CD8-positive, alpha-beta memory T cell (primary cell): ENCODE measurements at places on chromosomes 3 and 15.

DNA sequence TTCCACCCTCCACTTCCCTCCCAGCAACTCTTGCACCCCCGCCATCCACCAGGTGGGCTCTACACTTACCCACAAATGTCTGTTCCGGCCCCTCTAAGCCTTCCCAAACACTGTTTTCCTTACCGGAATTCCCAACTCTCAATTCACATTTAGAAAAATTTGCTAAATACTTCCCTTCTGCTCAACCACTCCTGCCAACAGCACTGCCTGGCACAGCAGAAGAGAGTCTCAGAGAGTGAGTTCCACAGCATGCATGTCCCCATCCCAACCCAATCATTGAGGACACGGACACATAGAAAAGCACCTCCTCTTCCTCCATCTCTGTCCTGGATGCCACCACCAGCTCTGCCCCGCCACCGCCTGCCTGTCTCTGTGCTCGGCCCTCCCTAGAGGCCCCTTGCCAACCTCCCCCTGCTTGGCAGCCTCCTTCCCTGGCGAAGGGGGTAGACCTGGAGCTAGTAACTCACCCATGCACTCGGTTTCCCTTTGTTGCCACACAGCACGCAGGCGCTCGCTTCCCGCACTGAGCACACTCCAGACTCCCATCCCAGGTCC is 66.2 kb upstream of the SLC6A1 start:
- DNase-seq, result no peak

- no peak for DNase-seq
Observed at GRCh38 chr3:26252001-26252400, 370.6 kb upstream of the LRRC3B start.

DNA sequence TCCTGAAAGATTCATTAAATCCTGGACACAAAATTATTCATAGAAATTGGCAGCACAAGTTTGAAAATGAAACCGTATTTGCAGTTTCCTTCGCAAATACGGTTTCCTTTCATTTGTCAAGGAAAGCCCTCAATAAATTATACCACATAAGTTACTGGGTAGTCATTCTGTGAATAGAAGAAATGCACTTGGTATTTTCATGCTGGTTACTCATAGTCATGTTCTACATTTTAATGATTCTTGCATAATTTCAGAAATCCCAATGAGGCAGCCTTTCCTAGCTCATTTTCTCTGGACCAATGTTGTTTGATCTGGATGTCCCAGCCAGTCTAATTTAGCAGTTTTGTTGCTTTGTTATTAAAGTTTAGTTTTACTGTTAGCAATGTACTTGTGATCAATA is 43.2 kb downstream of the MINAR1 start:
- DNase-seq, result no peak

DNA sequence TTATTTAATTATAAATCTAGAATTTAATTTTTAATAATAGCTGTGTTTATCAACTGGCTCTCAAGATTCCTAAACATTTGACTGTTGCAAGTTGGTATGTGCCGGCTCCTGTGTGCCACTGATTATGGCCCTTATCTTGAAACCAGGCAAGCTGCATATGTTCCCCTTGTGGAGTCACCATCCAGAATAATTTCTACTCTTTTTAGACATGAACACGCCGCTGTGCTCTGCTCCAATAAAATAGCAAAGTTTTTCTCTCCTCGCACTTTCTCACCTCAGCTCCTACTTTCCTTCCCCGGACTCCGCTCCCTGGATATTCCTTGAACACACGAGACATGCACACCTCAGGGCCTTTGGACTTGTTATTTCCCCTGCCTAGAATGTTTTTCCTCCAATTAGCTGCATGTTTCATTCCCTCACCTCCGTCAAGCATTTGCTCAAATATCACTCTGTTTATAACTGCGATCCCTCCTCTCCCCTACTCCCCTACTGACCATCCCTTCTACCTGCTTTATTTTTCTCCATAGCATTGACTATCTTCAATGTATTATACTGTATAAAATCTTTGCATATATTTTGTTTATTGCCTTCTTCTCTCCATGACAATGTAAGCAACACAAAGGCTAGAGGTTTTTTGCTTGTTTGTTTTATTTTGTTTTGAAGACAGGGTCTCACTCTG is 26.1 kb upstream of the ERICH6 start:
- DNase-seq, result no peak

DNA sequence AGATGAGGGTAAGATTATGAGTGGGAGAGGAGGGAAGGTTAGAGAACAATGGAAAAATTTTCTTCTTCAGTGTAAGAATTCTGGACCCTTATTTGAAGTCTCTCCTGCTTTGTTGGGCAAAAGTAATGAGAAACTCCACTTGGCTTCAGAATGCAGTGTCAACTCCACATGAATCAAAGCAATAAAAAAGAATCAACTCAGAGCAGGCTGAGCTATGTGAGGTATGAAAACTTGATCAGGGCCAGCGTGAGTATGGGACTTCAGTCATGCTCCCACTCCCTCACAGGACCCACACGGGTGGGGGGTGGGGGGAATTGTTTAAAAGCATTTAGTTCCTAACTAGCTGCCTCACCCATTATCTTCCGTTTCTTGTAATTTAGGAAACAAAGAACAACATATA is 502.2 kb downstream of the PDCD6IP start:
- no peak for DNase-seq

DNA sequence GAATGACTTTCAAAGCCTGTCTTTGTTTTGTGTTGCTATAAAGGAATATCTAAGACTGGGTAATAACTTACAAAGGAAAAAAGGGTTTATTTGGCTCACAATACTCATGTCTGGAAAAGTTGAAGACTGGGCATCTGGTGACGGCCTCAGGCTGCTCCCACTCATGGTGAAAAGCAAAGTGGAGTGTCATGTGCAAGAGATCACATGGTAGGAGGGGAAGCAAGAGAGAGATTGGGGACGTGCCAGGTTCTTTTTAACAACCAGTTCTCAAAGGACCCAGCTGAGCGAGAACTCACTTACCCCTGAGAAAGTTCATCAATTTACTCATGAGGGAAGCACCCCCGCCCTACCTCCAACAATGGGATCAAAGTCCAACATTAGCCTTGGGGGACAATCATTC is 929.4 kb downstream of the ROBO1 start:
- DNase-seq, result no peak
